ENCODE measurements at places on chromosomes 12 and 14. TPM values are rescaled to one million over a fixed set of nuclear protein-coding genes. Genes with fewer than 3 reads are reported as not detected.

IFNG-AS1 gene
- 0.85 TPM for total RNA-seq

PDE3A gene
- 18.3 TPM for total RNA-seq

GOLT1B gene
- total RNA-seq = 28.9 TPM

ABCD2 gene
- total RNA-seq = 1.4 TPM

CABP1 gene
- total RNA-seq = 2.0 TPM

EIF2S1 gene
- total RNA-seq = 78.2 TPM

NGB gene
- not detected for total RNA-seq

AP5M1 gene
- 49.4 TPM for total RNA-seq

RGS6 gene
- 1.1 TPM for total RNA-seq

SLC8A3 gene
- total RNA-seq = 0.98 TPM

PTCSC3 gene
- total RNA-seq = not detected
